ENCODE measurements at places on chromosomes 12 and 14. TPM values are rescaled to one million over a fixed set of nuclear protein-coding genes. Genes with fewer than 3 reads are reported as not detected.

DNA sequence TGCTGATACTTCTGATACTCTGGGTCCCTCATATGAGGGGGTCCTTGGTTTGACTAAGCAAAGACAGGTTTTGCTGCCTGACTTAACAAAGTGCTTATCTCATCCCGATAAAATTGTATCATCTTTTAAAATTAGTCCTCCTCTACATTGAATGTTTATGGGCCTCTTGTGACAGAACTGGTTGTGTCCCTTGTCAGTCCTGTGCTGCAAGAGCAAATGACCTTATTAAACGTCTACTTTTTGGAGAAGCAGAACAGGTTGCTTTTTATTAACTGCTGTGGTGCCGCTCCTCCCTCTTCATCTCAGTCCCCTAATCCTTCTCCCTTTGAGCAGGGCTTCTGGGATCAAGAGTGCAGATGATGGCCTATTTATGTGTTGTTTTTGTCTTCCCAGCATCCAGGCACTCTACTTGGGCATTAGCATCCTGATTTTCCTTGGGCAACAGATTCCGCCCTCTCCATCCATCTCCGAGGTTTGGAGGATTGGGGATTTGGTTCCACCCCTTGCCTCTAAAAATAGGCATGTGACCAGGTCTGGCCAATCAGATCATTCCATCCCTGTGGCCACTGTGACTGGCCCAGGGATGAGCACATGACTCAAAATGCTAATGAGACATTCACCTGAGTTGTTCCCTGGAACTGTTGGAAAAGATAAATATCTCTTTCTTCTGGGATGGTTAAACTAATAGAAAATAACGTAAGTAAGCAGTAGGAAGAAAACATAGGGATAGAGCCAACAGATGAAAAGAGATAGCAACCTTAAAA is 2.9 kb upstream of the DENR start:
- no peak for DNase-seq

DNA sequence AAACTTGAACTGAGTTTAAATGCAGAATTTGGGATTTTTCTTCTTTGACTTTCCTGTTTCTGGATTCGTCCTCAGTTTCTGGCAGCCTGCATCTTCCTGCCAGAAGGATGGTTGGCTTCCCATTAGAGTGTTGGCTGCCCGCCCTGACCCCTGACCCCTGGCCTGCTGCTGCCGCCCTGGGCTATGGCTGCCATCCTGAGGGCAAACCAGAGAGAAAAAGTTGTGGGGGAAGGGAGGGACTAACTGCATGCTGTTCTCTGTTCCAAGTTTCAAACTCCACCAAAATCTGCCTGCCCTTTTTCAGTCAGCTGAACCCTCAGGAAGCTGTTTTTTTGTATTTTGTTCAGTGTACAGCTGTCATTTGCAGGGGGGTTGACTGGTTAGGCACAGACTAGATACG is 48.4 kb downstream of the FNTB start:
- peak; percentile 69 for DNase-seq

Gene DNAH10
- 15.9 TPM for total RNA-seq

Gene CEP128
- 12.0 TPM for total RNA-seq

- DNase-seq = peak; percentile 79
Observed at GRCh38 chr14:50943943-50944646, at the start of gene PYGL. TSS of gene PYGL (minus strand) at chr14:50944483. CDS start at chr14:50944403, 80 bp downstream.

GRCh38 chr12:98345308-98345876 is 170.0 kb upstream of the TMPO start:
- DNase-seq = no peak

GRCh38 chr12:52742822-52743457 is 34.2 kb downstream of the KRT76 start:
- DNase-seq = no peak

Gene HOXC4
- total RNA-seq = 0.71 TPM

- no peak for DNase-seq
Observed at GRCh38 chr12:124967016-124967739, 21.8 kb downstream of the DHX37 start.

DNA sequence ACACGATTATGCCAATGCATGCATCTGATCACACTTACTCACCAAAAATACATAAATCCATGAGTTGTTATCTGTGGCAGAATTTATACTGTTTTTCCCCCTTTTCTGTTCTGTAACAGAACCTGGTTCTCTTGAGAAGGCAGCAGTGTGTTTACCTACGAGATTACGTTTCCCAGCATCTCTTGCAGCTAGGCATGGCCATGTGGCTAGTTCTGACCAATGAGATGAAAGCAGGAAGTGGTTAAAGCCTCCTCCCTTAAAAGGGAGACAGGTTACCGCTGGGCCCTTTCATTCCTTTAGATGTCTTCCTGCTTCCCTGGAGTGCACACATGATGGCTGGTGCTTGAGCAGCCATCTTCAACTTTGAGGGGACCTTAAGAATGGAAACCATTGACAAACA is 11.7 kb upstream of the ASPG start:
- no peak for DNase-seq

All from lung (tissue), 17 donors.